ENCODE measurements at places on chromosomes 3 and 15.

DNA sequence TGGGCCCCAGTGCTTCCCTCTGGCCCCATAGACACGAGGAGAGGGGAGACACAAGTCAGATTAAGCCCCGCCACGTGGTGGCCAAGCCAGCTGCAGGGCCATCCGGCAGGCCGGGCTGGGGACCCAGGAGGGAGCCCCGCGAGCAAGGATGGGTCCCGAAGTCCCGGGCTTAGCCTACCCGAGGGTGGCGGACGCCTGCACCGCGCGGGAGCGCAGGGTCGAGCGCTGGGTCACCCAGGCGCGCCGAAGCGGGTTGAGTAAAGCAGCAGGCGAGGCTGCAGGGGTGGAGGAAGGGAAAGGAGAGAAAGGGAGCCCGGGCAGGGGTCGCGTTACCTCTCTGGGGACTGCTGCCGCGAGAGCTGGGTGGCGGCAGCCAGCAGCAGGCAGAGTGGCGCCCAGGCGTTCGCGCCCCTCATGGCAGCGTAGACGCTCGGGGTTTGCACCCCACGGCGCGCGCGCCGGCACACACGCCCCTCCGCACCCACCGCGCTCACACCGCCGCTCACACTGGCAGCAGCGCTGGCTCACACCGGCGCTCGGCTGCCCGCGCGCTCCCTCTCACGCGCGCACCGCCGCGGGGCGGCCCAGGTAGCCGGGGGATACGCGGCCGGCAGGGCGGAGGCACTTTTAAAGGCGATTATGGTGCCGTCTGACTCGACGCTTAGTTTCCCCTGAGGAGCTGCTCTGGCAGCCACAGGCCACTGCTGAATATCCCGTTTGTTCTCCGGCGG is at the start of gene PCOLCE2:
Gene PCOLCE2 (minus strand): TSS at position 603 of the 731 bp plus-strand sequence. CDS start 187 bp downstream, at position 416.
- DNase-seq, result peak; percentile 71

GRCh38 chr15:80501476-80501875 is 97.3 kb downstream of the ARNT2 start:
- no peak for DNase-seq

DNA sequence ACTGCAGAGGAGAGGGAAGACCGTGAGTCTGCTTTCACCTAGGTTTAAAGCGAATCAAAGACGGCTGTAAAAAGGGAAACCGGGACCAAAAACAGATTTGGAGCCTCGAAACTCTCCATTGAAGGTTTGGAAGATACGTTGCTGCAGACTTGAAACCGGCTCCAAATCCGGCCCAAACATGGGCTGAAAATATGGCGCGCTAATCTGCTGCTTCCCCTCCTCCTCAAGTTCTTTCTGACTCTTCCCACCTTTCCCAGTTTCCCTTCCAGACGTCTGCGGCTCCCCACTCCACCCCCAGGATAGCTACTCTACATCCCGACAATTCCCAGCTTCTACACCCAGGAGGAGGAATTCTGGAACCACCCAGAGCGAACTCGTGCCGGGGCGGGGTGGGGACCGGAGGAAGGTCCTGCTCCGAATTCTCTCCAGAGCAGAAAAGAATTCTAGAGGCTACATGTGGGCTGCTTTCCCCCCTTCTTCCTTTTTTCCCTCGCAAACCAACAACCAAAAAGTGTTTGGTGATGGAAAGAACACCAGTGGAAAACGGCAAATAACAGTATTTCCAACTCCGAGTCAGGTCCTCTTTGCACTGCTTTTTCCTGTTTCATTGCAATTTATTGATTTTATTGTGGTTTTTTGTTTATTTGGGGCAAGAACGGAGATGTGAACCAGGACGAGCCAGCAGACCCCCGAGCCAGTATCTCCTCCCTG is 8.5 kb downstream of the EOMES start:
- no peak for DNase-seq

DNA sequence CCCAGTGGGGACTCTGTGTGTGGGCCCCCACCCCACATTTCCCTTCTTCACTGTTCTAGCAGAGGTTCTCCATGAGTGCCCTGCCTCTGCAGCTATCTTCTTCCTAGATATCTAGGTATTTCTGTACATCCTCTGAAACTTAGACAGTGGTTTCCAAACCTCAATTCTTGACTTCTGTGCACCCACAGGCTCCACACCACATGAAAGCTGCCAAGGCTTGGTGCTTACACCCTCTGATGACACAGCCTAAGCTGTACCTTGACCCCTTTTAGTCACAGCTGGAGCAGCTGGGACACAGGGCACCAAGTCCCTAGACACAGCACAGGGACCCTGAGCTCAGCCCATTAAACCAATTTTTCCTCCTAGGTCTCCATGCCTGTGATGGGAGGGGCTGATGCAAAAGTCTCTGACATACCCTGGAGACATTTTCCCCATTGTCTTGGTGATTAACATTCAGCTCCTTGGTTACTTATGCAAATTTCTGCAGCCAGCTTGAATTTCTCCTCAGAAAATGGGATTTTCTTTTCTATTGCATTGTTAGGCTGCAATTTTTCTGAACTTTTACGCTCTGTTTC is 304.5 kb downstream of the OTOL1 start:
- DNase-seq, result no peak

GRCh38 chr3:175260145-175260794 is 401.1 kb downstream of the NAALADL2 start:
- DNase-seq, result no peak

GRCh38 chr3:66279168-66279567 is 58.4 kb downstream of the SLC25A26 start:
- DNase-seq, result no peak

DNA sequence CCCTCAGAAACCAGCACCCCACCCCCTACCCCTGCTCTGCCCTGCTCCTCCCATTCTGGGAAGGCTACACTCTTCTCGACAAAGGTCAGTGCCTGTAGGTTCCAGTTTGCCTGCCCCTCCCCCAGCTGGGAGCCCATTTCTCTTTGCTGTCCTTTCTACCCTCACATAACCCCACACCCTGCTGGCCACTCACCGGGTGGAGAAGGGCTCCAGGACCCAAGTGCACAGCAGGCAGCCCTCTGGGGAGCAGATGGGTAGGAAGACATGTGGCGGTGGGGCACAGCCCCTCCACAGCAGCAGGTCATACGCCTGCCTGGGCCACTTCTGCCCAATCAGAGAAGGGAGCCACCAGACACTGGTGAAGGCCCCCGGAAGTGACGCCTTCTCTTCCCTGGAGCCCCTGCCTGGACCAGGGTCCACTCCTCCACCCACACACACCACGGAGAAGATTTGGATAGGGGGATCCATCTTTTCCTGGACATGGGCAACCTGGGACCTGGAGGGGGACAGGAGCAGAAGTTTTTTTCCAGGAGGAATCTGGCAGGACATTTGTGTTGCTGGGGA is at the start of gene THPO:
Gene THPO (minus strand): TSS at position 326 of the 564 bp plus-strand sequence. CDS start 1,948 bp downstream, outside the sequence.
- no peak for DNase-seq

- peak; percentile 11 for DNase-seq
Measured at GRCh38 chr15:91694131-91694830, 159.2 kb upstream of the SLCO3A1 start.

- DNase-seq, result no peak
Measured at GRCh38 chr15:32739522-32740063, 21.8 kb downstream of the GREM1 start.

- no peak for DNase-seq
Measured at GRCh38 chr3:17505856-17506255, 236.6 kb downstream of the TBC1D5 start.

Data from NCI-H1694 treated with DMSO at 0.1 percent for 48 hours (cell line).